Ecto neural progenitor cell (in vitro differentiated cells): ENCODE measurements at places on chromosomes 4 and X.

- no peak for DNase-seq
Measured at GRCh38 chr4:113053883-113054282, 4.4 kb downstream of the ANK2 start.

- no peak for DNase-seq
Measured at GRCh38 chr4:108834835-108835384, 72.1 kb upstream of the ETNPPL start.

- DNase-seq, result peak; percentile 52
Measured at GRCh38 chr4:67327245-67328017, 217.9 kb downstream of the CENPC start.

GRCh38 chr4:140851032-140851636, 94.9 kb upstream of the TBC1D9 start:
- DNase-seq, result no peak

DNA sequence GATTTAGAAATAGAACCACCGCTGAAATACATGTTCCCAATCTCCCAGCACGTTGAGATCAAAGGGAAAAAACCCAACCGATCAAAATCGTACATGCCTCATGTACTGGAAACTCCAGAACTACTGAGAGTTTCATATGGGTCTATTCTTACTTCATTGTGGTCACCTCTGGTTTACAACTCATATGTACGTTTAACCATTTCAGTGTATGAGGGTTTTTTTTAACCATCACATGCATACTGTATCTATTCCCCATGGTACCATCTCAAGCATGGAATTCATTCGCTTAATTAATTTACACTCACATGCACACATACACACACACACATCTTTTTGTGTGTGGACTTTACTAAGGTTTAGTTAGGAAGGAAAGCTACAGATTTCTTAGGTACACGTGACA, 46.0 kb upstream of the CLNK start:
- no peak for DNase-seq

- DNase-seq, result no peak
Measured at GRCh38 chr4:1291091-1291490, 1.4 kb downstream of the MAEA start.

DNA sequence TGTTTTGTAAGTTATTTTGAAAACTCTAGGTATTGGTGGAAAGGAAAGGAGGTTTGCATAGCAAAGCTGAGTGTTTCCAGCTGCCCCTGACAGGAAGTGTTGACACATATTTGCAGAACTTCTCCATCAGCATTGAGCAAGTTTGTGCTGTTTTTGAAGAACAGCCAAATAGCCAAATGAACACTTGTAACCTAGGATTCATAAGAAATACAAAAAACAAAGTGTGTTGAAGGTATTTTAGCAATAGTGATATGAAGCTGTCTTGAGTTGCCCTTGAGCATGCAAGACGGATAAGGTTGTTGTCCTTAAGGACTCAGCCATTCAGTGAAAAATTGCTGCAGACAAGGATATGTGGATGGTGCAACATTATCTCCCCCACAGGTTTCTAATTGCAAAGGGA, 68.3 kb upstream of the PGM2 start:
- DNase-seq, result no peak

- no peak for DNase-seq
Measured at GRCh38 chrX:65610040-65610439, 57.4 kb upstream of the MSN start.

DNA sequence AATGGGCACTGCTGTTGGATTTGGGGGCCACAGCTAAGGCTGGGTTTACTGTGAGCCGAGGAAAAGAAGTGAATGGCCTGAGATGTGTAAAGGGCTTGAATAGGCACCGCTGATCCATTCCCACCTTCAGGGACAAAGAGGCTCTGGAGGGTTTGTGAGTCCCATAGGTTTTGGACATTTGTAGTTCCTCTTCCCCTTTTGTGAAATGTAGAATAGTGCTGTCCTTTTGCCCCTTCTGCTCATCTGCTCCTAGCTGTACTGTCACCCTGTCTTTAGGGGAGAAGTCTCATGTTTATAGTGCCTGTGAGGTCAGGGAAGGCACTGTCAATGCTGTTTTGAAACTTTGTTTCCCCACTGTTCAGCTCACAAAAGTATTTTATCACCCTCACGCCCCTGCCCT, 26.4 kb upstream of the CLCN4 start:
- no peak for DNase-seq

GRCh38 chr4:61397174-61397573, 197.0 kb downstream of the ADGRL3 start:
- no peak for DNase-seq

DNA sequence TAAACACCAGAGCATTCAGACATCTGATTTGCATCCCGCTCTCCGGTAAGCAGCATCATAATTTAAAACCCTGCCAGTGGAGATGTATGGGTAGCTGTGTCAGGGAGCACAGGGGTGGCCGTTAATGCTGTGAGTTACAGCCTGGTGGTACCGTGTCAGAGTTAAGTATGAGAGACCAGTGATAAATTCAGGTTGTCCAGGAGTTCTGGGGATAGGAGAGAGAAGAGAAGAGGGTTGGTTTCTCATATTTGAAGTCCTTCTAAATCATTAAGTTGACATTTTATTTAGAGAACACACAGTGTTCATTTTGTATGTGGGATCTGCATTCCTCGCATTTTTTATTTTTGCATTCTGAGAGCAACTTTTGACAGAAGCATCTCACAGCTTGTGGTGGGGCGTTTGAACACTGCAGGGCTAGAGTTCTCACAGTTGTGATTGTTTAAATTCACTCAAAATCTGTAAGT, 157.6 kb downstream of the DCLK2 start:
- no peak for DNase-seq

DNA sequence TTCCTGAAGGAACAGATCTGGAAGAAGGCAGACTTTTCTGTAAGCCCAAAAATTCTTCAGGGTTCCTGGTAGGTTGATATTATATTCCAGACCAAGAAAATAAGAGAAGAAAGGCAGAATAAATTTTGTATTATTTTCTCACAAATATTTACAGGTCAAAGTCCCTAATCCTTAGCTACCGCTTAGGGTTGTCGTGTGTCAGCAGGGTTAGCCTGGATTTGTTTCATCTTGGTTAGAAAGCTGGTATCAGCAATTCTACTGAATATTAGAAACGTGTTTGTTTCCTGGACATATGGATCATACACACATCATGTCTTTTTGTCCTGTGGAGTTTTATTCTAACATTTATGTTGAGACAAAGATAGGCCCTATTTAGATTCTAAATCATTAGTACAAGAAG, 232.9 kb upstream of the CXXC4 start:
- DNase-seq, result no peak

DNA sequence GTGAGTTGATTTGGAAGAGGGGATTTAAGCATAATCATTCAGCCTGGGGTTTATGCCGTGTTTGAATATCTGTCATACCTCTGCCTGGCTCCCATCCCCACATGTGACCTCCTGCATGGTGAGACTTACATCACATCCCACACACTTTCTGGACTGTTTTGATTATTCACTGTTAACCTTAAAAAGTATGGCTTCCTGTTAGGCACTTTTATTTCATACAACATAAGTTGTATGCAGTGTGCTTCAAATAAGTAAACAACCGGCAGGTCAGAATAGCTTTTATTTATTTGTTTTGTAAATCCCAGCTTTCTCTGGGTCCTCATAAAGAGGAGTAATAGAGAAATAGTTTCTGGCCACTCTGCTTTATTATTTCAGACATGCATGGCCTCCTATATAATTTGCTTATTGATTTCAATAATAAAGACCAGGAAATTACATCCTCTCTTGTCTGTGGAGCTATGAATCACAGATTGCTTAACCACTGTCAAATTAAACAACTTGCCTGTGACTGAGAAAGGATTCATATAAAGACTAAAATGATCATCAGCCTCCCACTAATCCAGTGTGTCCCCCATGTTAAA, 376.8 kb upstream of the ZFP42 start:
- DNase-seq, result no peak

GRCh38 chrX:39133971-39134370, 332.7 kb downstream of the MID1IP1 start:
- DNase-seq, result no peak

- DNase-seq, result peak; percentile 54
Measured at GRCh38 chrX:20265221-20265725, 1.4 kb downstream of the RPS6KA3 start.

DNA sequence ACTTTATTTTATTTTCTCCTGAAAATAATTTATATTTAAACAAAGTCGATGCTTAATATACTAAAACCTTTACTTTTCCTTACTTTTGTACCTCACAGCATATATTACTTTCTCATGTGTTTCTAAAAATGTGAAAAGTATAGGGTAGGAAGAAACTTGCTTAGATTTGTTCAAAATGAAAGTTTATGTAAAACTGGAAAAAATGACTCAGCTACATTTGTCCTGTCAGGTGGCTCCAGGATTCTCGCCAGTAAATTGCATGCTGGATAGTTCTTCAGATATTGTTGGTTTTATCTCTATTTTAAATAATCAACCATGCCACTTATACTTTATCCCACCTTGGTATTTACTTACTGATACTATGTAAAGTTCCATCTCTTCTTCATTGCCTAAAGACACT, 159.2 kb upstream of the NDST4 start:
- DNase-seq, result no peak

GRCh38 chr4:168831919-168832762, 177.9 kb downstream of the CBR4 start:
- DNase-seq, result peak; percentile 87

GRCh38 chr4:72975488-72975784, 94.1 kb downstream of the COX18 start:
- DNase-seq, result no peak

DNA sequence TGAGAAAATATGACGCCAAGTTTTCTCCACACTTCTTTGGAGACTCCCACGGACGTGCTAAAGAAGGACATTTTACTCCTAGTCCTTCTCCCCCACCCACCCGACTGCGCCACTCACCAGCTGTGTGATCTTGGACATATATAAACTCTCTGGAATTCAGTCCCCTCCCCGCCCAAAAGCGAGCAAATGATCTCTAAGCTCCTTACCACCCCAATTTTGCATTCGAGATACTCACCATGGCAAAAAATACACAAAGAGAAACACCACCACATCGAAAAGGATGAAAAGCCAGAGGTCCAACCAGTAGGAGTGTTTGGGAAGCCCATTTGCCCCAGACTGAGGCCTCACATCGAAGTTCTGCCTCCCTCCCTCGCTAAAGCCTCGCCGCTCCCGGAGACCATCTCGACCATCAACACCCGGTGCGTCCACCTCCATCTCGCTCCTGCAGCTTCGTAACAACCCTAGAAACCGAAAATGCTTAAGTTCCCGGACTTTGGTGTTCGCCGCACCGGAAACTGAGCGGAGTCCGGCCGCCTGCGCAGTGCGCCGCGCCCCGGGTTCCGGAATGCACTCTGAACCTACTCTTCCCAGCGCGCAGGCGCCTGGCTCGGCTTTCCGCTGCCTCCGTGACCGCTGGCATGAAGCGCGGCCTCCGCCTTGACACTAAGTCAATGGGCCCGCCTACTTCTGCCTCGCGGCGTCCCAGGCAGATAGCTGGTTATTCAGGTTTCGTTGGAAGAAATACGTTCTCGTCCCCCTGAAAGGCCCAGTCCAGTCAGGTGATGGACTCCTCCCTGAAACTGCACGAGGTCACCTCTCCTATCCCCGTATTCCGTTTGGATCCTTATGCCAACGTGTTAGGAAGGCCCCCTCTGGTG, 21.6 kb downstream of the FABP2 start:
- DNase-seq, result peak; percentile 94

DNA sequence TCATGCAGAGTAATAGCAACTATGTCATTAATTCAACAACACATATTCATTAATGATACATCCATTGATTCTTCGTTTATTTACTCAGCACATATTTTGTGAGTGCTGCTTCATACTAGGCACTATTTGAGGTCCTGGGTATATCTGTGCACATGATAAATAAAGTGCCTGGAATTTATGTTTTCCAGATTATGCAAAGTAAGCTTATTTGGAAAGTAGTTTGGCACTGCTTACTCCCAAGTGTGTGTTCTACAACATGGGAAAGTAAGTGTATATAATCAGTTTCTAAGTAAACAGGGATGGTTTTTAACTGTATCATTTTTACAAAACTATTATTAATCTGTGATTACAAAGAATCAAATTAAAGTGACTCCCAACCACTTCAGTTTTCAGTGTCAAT, 16.8 kb upstream of the EPGN start:
- no peak for DNase-seq
